Left lung (tissue), 14 donors: ENCODE measurements at places on chromosomes 1 and 21. TPM values are rescaled to one million over a fixed set of nuclear protein-coding genes. Genes with fewer than 3 reads are reported as not detected.

The CAMK2N1 gene
- 65.8 TPM for polyA plus RNA-seq

The SELP gene
- polyA plus RNA-seq: 6.7 TPM

The HP1BP3 gene
- 390 TPM for polyA plus RNA-seq

The ITLN1 gene
- 0.27 TPM for polyA plus RNA-seq

DNA sequence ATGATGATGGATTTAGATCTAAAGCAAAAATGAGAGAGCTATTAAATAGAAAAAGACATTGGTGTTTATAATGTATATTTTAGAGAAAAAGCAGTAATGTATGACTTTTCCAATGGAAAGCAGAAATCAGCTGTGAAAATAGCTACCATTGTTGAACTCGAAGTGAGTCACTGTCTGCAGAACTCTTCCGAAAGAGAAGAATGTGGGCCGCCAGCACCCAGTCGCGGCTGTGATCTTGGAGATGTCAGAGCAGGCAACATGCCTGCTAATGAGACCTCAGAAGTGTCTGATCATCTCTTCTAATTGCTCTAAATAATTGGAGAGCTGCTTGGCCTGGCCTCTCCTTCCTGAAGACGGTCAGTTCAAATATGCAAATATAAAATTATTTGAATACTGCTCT lies 333.6 kb upstream of the RUNX1 start:
- DNase-seq: no peak

- DNase-seq: no peak
Observed at GRCh38 chr1:162550925-162551324, 10.6 kb upstream of the UAP1 start.

GRCh38 chr1:55522353-55522903 lies 307.3 kb upstream of the USP24 start:
- no peak for DNase-seq

DNA sequence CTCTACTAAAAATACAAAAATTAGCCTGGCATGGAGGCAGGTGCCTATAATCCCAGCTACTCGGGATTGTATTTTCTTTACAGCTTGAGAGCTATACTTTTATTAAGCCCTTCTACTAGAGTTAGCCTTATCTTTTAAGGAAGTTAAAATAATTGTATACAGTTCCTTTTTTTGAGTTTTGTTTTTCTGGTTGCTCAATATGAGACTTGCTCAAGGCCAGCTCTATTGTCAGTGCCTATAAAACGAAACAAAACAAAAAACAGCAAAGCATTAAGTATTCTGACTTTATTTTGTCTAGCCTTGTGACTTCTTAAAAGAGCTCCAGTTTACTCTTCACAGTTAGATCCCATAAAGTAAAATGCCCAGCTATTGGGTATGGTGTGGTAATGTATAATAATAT lies 17.2 kb downstream of the PKN2 start:
- DNase-seq: peak; percentile 39

DNA sequence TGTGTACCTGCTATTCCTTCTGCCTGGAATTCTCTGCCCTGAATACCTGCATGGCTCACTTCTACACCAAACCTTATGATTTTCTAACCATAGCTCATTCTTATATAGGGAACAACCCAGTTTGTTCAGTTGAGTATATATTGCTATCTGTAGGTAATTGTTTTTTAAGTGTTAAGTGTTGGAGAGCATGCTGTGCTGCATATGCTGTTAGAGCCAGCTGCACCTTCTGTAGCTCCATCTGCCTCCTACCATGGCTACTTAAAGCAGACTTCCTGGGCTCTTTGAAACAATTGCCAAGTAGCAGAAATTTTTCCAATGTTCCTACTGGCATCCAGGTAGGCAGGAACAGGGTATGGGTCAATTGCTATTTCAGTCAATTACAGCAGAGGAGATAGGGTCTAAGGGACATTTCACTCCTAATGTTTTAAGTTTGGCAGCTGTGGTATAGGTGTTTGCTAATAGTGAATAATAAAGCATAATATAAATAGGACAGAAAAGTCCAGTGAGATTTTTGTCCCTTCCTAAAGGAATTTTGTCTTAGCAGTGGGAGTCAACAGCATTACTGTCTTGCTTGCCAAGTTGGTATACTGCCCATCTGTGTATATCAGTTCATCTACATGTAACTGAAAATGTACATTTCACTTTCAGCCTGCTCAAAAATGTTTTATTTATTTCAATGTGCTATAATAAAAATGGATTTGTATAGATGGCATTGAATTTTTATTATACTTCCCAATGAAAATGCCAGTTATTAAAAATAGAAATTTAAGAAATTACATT lies 34.0 kb upstream of the C1orf115 start:
- DNase-seq: no peak

GRCh38 chr1:223234170-223234514 lies 91.1 kb upstream of the TLR5 start:
- DNase-seq: no peak

- DNase-seq: no peak
Observed at GRCh38 chr1:232184561-232185530, 445.1 kb downstream of the SIPA1L2 start.

- DNase-seq: no peak
Observed at GRCh38 chr21:31383770-31384169, 39.7 kb upstream of the TIAM1 start.

- peak; percentile 59 for DNase-seq
Observed at GRCh38 chr1:11664336-11665065, 501 bp downstream of the FBXO6 start.

GRCh38 chr21:27268290-27268689 lies 301.4 kb upstream of the ADAMTS5 start:
- no peak for DNase-seq
